SIG-M5 (cell line): ENCODE measurements at places on chromosomes 11 and 22.

DNA sequence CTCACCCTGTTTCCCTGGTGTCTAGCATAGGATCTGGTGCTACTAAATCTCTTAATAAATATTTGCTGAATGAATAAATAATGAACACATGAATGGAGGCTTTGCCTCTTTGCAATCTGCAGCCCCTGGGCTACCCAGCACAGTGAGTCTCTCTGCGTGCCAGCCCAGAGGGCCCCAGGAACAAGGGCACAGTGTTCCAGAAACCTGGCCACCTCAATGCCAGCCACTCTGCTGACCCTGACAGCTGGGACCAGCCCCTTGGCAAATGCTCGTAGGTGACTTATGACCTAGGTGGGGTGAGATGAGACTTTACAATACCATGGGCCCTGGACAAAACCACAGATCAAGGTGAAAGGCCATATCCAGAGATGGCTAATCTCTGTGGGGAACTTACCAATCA lies 31.6 kb downstream of the UQCR10 start:
- DNase-seq, result no peak

GRCh38 chr11:70703141-70704064 lies 305.1 kb downstream of the CTTN start:
- no peak for DNase-seq

DNA sequence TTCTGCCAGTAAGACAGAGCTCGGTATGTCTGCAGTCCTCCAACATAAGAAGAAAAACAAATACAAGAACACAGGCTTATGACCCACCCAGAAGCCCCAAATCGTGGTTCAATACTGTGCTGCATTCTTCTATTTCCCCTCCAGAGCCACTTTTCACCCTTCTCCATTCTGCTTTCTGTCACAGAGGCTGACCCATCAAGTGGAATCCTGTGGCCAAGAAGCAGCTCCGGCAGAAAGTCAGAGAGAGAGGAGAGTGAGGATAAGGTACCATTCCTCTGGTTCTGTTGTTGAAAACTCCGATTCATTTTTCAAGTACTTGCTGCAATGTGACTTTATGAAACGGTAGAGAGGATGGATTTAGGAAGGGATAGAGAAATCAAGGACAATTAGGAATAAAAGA lies 30.4 kb downstream of the PGM2L1 start:
- no peak for DNase-seq

GRCh38 chr11:35182317-35182939 lies 43.5 kb downstream of the CD44 start:
- no peak for DNase-seq

DNA sequence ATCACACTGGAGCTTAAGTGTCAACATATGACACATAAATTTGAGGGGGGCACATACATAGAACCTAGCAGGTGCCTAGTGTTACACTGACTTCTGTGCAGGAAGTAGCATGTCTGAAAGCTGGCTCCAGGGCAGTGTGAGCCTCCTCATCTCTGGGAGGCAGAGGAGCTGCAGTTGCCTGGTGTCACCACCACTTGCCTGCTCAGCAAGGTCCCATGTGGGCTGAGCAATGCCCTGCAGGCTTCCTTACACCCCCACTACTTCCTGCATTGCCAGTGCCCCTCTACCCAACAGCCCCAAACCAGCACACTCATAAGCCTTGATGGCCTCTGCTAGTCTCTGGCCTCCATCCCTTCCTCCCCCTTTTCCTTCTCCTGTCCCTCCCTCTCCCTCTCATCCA lies 165.8 kb downstream of the BUD13 start:
- no peak for DNase-seq

- DNase-seq, result no peak
Measured at GRCh38 chr22:44424867-44425693, 73.0 kb downstream of the RTL6 start.

DNA sequence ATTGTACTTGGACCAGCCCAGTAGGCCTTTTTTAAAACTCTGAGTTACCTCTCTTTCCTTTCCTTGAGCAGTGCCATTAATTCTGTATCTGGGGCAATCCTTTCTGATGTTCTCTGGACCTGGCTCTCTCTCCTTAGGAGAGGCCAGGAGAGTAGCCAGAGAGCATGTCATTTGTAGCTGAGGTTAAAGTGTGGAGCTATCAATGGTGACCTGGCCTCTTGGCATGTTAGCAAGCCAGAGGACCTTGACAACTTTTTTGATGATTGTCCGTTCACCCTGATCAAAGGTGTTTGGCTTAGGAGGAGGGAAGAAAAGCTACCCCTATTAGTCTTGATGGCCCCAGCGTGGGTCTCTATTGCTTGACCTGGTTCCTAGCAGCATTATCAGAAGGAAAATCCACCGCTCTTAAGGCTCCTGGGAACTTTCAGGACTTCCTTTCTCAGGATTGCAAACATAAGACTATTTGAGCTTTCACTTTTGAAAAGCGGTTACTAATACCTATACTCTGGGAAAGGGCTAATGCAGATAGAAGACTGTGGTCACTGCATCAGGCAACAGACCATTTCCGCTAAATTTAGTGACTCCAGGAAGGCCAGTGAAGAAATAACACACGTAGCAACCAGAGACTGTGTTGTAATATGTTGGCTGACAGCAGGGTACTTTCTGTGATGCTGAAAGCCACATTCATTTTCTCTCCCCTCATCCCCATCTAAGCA lies 18.2 kb downstream of the LIMK2 start:
- DNase-seq, result peak; percentile 22

DNA sequence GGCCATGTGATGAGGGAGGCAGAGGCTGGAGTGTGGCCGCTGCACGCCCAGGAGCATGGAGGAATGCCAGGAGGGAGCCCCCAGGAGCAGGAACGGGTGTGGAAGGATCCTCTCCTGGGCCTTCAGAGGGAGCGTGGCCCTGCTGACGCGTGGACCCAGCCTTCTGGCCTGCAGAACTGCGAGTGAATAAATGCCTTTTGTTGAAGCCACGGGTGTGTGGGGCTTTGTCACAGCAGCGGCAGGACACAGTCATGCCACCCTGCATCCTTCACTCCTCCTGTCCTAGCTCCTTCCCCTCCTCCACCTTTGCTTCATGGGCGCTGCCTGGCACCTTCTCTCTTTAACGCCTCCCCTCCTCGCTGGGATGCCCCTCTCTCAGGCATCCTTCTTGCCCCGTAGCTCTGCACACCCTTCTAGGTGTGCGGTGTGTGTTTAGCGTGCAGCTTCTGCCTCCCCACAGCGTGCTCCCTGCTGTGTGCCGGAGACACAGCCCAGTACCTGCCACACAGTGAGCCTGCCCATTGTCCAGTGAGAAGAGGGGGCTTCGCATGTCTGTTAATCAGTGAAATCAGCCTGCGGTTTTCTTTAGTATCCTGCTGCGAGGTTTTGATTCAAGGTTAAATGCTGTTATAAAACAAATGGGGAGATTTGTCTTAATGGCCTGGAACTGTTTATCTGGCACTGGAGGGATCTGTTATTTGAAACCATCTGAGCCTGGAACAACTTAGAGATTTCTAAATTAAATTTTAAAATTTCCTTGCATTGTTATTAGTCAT lies 459.6 kb downstream of the TBC1D22A start:
- no peak for DNase-seq

GRCh38 chr11:36300650-36301049 lies 4.6 kb downstream of the PRR5L start:
- no peak for DNase-seq

GRCh38 chr22:24043958-24044357 lies 32.9 kb downstream of the CABIN1 start:
- no peak for DNase-seq

DNA sequence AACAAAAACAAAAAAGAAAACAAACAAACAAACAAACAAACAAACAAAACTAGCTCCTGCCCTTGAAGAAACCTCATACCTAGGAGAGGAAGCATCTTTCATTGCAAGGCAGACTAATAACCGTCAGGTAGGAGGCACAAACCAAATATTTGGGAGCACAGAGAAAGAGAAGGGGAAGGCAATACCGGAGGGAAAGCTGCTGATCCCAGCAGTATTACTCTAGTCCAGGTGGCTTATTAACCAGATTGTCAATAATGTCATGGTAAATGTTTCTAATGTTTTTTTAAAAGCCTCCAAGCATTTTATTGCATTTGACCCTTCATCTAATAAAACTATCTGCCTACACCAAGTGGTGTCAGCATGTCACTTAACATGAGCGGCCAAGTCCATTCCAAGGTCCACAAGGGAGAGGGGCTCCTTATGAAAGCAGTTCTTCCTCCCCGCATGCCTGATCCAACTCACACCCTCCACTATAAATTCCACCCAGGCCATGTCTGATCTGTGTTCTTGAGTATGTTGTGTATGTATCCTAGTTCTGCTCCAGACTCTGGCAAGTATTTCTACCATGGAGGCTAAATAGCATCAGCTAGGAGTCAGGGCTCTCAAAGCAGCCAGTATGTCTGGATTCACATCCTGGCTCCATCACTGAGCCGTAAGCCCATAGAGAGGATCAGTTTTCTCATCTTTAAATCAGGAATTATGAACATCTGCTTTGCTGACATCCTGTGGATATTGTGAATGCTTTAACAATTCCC lies 208.1 kb upstream of the TENM4 start:
- DNase-seq, result no peak
